Glomerular endothelial cell (primary cell): ENCODE measurements at places on chromosomes 2 and 18.
A peak's percentile ranks its signal among the peaks of the same experiment; 100 is the strongest.

- DNase-seq = no peak
Observed at GRCh38 chr2:63059793-63060471, 9.3 kb downstream of the OTX1 start.

DNA sequence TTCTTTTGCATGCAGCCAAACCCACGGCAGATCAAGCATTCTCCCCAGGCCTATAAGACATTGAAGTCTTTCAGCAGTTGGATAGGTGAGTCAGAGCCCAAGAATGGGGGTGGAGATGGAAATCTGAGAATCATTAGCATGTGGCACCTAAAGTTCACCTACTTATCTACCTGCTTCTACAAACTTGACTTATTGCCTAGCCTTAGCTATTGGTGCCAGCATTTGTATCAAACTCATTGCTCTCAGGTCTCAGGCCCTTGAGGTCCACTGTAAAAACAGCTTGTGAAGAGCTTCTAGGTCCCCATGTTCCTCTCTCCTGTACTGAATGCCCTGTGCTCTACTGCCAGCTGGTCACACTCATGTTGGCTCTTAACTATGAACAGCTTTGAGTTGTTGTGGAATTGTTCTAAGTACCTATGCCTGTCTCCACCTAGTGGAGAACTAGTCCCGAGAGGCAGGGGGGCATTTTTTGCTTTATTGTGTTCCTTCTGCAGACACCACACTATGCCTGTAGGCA, 278.4 kb upstream of the SPRED2 start:
- DNase-seq = no peak

- DNase-seq = no peak
Observed at GRCh38 chr2:237665713-237666143, 38.3 kb downstream of the LRRFIP1 start.

GRCh38 chr18:47485221-47485797, 233.8 kb upstream of the SKOR2 start:
- DNase-seq = no peak

DNA sequence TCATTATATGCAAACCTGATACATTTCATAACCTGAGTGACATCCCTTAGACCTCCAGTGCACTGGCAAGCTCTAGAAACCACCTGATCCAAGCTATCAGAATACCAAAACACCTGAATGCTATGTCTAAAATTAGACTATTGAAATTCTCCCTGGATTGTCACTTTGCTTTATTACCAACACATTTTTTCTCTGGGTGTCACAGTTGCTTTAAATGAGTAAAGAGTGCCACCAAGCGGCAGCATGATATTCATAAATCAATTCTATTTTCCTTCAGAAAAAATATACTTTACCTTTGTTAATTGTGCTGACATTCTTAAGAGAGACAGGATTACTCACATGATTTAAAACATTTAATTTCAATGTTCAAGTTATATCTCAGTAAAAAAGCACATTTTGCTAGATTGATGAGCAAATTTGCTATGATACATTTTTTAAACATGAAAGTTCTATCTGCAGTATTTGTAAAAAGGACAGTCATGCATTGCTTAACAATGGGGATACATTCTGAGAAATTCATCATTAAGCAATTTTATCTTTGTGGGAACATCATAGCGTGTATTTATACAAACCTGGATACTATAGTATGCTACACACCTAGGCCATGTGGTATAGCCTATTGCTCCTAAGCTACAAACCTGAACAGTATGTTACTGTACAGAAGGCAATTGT, 338.4 kb upstream of the SLC39A10 start:
- peak; percentile 23 for DNase-seq

- DNase-seq = no peak
Observed at GRCh38 chr2:228180181-228181097, 1.0 kb downstream of the SPHKAP start.

- DNase-seq = no peak
Observed at GRCh38 chr2:74551942-74552913, 1.5 kb downstream of the LOXL3 start.

- no peak for DNase-seq
Observed at GRCh38 chr2:112623913-112624777, 21.6 kb upstream of the SLC20A1 start.

DNA sequence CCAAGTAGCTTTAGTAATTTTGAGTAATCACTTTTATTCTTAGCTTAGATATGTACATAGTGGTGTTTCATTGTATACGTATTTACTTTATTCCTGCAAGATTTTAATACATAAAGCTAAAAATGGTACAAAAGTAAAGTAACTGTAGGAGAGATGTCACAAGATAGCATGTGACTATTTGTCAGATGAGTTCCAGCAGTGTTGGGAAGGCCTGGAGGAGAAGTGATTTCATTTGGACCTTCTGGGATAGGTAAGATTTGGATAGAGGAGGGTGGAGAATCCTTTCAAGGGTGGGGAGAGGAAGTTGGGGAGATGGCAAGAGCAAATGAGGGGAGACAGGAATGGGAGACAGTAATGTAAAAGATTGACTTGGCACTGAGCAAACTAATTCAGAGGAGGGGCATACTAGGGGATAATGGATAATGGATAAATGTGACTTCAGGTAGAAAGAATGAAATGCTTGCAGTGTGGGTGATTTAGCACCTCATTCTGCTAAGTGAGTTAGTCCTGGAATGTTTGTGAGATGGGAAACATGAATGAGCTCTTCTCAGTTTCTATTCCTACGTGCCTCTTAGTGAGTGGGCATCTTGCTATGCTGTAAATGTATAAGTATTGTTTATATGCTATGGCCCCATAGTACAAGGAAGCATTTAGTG, 10.5 kb downstream of the WDR43 start:
- no peak for DNase-seq

GRCh38 chr2:127362971-127363370, 24.8 kb downstream of the MAP3K2 start:
- DNase-seq = no peak
